ENCODE measurements at places on chromosomes 5 and 9.

DNA sequence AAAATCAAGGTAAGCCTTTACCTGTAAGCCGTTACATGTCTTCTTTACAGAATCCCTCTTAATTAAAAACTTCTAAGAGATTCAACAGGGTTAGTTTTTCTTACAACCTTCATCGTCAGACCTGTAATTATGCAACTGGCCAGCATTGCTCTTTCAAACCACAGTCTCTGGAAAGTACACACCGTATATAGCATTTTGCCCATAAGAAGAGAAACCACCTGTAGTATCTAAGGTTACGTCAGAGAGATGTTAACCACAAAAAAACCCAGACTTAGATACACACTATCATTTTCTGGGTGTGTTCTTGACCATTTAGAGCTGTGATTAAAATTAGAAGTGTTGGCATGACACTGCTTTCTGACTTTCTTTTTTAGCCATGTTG is 140.0 kb downstream of the MUSK start:
- DNase-seq, result no peak

DNA sequence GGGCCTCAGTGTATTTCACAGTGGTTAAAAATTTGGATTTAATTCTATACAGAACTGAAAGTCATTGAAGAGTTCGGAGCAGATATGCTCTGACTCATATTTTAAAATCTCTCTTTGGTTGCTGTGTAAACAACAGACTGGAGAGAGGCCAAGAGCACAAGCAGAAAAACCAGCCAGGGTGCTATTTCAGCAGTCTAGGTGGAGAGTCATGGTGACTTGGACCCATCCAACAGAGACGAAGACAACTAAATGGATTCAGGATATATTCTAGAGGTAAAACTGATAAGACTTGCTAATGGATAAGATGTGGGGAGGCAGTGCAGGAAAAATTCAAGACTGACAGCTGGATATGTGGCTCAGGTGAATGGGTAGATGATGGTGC is 168.9 kb downstream of the MAPKAP1 start:
- DNase-seq, result no peak

- DNase-seq, result no peak
These were observed 75.5 kb downstream of the COL5A1 start for GRCh38 chr9:134717056-134717455.

GRCh38 chr5:12805165-12805698 is 901.0 kb upstream of the CTNND2 start:
- no peak for DNase-seq

DNA sequence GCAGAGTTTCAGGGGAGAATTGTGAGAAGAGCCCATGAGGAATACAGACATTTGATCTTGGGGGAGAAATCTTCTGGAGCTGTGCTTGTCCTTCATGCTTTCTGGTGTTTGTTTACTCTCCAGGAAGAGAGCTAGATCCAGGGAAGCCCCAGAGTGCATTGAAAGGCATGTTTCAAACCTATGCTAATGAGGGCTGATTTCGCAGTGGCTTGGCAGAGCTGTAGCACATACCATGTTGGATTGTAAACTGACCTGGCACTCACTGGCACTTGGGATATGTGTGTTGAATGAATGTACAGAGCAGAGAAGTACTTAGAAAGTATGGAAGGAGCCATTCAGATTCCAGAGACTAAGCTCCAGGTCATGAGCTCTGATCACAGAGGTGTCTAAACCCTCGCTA is 30.9 kb downstream of the TNFSF8 start:
- no peak for DNase-seq
